Progenitor cell of endocrine pancreas (in vitro differentiated cells): ENCODE measurements at places on chromosomes 7 and 10. TPM values are rescaled to one million over a fixed set of nuclear protein-coding genes. Genes with fewer than 3 reads are reported as not detected.

GRCh38 chr10:114000457-114001010 lies 43.1 kb upstream of the ADRB1 start:
- H3K27me3 ChIP-seq = peaks cover 38% of the 10 kb centered on the region
- no peak for DNase-seq
- H3K4me1 ChIP-seq = no peaks in the 10 kb centered on the region
- no peak overlapping the region for H3K4me3 ChIP-seq

GRCh38 chr7:21542891-21543527 lies at the start of gene DNAH11:
TSS of gene DNAH11 (plus strand) at chr7:21543039. CDS start at chr7:21543246, 207 bp downstream.
- no peak within 1 kb of the TSS for H3K27ac ChIP-seq
- peak; percentile 47 for DNase-seq
- H3K27me3 ChIP-seq = peaks cover 79% of the 10 kb centered on the region
- H3K36me3 ChIP-seq = no peaks in the 10 kb centered on the region
- peaks cover 3% of the 10 kb centered on the region for H3K4me1 ChIP-seq
- peak within 1 kb of the TSS; percentile 72 for H3K4me3 ChIP-seq

- H3K4me3 ChIP-seq = no peak overlapping the region
- H3K27me3 ChIP-seq = no peaks in the 10 kb centered on the region
- peaks cover 20% of the 10 kb centered on the region for H3K4me1 ChIP-seq
- H3K36me3 ChIP-seq = no peaks in the 10 kb centered on the region
- H3K27ac ChIP-seq = no peak overlapping the region
- DNase-seq = no peak
Observed at GRCh38 chr7:28643584-28644340, 231.4 kb downstream of the CREB5 start.

Gene DYNC1I1
- 1.6 and 2.6 TPM in 2 replicates for total RNA-seq

- peaks cover 3% of the 10 kb centered on the region for H3K4me1 ChIP-seq
- no peak overlapping the region for H3K27ac ChIP-seq
- DNase-seq = no peak
Observed at GRCh38 chr7:114392686-114393085, 21.9 kb upstream of the FOXP2 start.

- H3K27ac ChIP-seq = no peak overlapping the region
- peaks cover 7% of the 10 kb centered on the region for H3K4me1 ChIP-seq
- peaks cover 5% of the 10 kb centered on the region for H3K36me3 ChIP-seq
- H3K27me3 ChIP-seq = no peaks in the 10 kb centered on the region
- no peak overlapping the region for H3K4me3 ChIP-seq
Observed at GRCh38 chr10:99674762-99675161, 15.5 kb downstream of the ENTPD7 start.

Gene RADIL
- 1.8 and 2.0 TPM in 2 replicates for total RNA-seq

Gene PRKAR2B
- total RNA-seq = 19.2 and 20.3 TPM in 2 replicates

DNA sequence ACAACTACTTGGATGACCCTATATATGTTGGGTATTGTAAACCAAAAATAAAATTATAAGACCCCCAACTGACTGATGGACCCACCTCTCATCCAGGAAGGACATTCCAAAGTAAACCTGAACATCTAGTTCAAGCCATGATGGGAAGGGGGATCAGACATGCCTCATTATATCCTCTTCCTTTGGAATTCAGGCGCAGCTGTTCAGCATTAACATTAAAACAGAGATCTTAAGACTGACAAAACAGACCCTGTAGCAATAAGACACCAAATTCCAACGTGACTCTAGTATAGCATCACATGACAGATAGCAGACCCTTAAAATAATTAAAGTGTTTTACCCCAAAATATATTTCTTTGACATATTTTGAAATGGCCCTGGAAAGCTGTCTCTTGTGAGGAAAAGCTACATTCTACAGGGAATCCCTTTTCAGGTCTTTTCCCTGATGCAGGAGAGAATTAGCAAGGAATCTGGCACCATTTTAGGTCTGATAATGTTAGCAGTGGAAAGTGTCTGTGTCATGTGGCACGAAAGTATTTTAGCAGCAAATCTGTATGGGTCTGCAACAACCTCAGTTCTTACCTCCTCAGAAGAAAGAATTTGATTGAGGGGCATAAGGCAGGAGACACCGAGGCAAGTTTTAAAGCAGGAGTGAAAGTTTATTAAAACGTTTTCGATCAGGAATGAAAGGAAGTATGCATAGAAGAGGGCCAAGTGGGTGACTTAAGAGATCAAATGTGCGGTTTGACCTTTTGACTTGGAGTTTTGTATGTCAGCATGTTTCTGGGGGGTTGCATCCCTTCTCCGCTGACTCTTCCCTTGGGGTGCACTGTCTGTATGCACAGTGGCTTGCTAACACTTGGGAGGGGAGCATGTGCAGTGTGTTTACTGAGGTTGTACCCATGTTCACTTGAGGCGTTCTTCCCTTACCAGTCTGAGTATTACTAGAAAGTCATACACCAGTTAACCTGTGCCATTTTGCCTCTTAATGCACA lies 236.6 kb upstream of the PPP1R3A start:
- no peak for DNase-seq
- peaks cover 11% of the 10 kb centered on the region for H3K4me1 ChIP-seq
- H3K27ac ChIP-seq = no peak overlapping the region

Gene ITGB8
- total RNA-seq = 37.2 and 38.6 TPM in 2 replicates

- no peak overlapping the region for H3K27ac ChIP-seq
- no peaks in the 10 kb centered on the region for H3K27me3 ChIP-seq
- no peaks in the 10 kb centered on the region for H3K4me1 ChIP-seq
- no peaks in the 10 kb centered on the region for H3K36me3 ChIP-seq
- no peak for DNase-seq
Observed at GRCh38 chr10:109784236-109784635, 139.1 kb downstream of the XPNPEP1 start.

- no peaks in the 10 kb centered on the region for H3K36me3 ChIP-seq
- no peak for DNase-seq
Observed at GRCh38 chr7:90425376-90425775, 22.1 kb downstream of the CLDN12 start.

DNA sequence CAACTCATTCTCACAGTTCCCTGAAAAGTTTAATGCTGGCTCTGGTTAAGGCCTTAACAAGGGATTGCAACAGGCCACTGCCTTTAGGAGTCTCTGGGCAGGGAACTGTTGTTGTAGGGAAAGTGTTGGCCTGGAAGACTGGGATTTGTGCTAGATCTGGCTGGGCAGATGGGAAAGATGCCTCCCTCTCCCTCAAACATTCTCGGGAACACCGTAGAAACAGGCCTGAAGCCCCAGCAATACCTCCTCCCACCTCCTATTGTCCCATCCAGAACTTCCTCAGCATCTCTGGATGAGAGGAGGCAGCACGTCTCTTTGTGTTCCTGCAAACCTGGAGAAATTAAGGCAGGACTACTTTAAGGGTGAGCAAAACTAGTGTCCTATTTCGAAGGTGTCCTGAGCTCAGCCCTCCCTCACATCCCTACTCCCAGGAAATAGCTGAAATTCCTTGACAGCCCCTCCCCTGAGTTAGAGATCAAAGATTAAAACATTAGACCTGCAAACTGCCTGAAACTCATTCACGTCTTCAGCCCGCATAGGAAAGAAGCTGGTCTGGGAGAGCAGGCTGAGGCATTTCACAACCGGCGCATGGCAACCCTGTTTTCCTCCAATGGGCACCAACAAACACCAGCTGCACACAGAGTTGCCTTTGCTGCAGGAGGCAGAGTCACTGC lies 10.9 kb upstream of the MAP3K8 start:
- no peak overlapping the region for H3K4me3 ChIP-seq
- no peaks in the 10 kb centered on the region for H3K36me3 ChIP-seq
- no peak for DNase-seq
- H3K27ac ChIP-seq = peak overlapping the region; percentile 91

GRCh38 chr7:77362905-77363304 lies 53.2 kb downstream of the GSAP start:
- H3K27me3 ChIP-seq = no peaks in the 10 kb centered on the region
- no peak overlapping the region for H3K27ac ChIP-seq
- peaks cover 3% of the 10 kb centered on the region for H3K36me3 ChIP-seq
- DNase-seq = no peak
- peaks cover 14% of the 10 kb centered on the region for H3K4me1 ChIP-seq

GRCh38 chr7:77202481-77202976 lies 2.9 kb upstream of the FGL2 start:
- peaks cover 9% of the 10 kb centered on the region for H3K27me3 ChIP-seq
- H3K27ac ChIP-seq = no peak overlapping the region
- no peak overlapping the region for H3K4me3 ChIP-seq

Gene SLC29A4
- total RNA-seq = 108 and 120 TPM in 2 replicates

DNA sequence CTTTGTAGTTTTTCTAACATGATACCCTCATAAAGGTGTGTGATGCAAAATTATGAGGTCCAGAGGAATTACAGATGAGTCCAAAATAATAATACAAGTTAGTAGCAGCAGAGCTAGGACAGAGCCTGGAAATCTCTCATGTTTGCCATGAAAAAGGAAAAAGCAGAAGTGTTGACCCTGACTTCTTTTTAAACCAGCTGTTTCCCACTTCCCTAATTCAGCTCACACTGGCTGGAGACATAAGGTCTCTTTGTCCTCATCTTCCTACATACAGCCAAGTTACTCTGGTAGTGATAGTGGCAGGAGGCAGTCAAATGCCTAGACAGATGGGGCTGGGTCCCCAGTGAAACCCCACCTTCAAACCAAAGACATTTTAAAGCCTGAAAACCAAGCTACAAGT lies 269.2 kb downstream of the C7orf25 start:
- DNase-seq = no peak
- no peak overlapping the region for H3K4me3 ChIP-seq
- H3K27me3 ChIP-seq = peaks cover 10% of the 10 kb centered on the region
- H3K27ac ChIP-seq = no peak overlapping the region

DNA sequence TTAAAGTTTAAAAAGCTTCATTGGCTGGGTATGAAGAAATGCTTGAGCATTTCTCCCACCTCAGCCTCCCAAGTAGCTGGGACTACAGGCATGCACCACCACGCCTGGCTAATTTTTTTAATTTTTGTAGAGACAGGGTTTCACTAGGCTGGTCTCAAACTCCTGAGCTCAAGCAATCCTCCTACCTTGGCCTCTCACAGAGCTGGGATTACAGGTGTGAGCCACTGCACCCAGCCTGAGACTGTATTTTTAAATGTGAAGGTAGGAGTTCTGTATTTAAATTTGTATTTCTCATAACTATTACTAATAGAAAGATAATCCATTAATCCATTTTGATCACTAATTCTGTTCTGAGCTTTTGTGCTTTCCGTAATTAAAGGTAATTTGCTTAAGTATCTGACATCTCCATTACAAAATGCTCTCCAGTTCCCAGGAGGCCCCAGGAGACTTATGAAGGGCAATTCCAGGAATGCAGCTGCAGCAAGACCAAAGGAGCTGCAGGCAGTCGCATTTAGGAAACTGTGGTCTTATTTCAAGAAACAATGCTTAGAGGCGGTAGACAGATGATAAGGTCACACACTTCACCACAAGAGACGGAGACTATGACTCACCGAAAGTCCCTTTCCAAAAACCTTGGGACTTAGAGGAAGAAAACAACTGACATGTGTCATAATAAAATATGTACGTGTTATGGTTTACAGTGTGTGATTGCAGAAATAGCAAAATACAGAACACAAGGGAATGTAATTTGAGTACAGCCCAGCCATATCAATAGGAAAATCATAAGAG lies 23.3 kb downstream of the YAE1 start:
- DNase-seq = no peak
- H3K4me1 ChIP-seq = no peaks in the 10 kb centered on the region
- H3K4me3 ChIP-seq = no peak overlapping the region
- H3K27ac ChIP-seq = no peak overlapping the region

Gene SPDYE8
- 0.22 TPM in 1 of 2 replicates, not detected in the other for total RNA-seq
